AG09309 (cell line): ENCODE measurements at places on chromosomes 4 and X.

DNA sequence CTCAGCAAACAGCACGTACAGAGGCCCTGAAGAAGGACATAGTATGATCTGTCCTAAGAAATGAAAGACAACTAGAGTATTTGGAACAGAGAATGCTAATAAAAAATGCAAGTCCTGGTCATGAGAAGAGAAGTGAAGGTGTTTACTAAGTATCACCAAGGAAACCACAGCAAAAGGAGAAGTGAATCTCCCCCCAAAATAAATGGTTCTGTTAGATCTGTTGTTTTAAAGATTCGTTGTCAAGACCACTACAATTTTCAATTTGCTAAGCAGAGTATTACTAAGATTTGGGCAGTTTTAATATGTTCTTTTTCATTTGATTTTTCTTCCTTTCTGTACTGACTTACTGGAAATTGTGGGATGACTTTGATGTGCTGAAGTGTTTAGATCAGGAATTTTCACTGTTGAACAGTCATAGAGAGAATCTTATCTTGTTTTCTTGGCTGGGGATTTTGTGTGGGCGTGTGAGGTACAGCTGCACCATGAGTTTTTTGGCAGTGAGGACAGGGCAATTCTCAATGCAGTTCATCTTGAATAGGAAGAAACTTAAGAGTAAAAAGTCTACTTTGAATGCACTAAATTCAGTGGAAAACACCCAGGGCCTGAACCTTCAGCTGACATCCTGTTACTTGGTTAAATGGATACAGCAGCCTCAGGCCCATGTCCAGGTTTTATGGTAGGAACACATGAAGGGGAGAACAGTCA is 132.2 kb downstream of the STIM2 start:
- DNase-seq = peak; percentile 16

DNA sequence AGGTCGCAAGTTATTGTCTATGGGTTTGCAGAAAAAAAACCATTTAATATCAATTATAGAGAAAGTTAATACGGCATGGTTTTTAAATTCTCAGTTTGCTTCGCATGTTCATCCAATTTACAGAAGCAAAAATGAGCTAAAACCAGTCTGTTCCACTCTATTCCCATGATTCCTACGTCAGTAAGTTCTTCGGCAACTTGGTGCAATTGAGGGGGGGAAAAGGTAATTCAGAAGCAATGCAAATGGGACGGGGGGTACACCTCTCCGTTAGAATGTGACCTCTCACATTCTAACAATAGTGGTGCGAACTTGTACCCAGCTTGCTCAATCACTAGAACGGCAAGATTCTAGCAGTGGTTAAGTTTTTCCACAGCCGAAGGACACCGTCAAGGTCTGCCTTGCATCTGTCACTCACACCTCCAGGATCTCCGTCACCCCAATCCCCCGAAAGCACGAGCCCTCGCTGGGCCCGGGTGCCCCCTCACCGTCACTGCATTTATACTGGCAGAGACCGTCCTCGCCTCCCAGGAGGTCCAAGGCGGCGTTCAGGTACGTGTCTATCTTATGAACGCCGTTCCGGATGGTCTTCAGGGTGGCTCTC is 653 bp downstream of the PLA2G12A start:
- no peak for DNase-seq

DNA sequence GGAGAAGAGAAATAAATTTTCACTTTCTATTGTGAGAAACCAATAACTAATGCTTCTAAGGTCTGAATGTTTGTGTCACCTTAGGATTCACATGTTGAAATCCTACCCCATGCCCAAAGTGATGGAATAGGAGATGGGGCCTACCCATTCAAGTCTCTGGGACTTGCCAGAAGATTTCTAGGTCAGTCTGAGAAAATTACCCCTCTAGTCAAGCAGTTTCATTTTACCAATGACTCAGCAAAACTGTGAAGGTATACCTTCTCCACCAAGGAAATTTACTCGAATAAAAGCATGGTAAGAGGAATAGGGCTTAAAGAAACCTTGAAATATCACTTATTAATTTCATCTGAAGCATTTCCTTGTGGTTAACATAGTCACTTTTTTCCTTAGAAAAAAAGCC is 23.5 kb upstream of the PAPSS1 start:
- no peak for DNase-seq

DNA sequence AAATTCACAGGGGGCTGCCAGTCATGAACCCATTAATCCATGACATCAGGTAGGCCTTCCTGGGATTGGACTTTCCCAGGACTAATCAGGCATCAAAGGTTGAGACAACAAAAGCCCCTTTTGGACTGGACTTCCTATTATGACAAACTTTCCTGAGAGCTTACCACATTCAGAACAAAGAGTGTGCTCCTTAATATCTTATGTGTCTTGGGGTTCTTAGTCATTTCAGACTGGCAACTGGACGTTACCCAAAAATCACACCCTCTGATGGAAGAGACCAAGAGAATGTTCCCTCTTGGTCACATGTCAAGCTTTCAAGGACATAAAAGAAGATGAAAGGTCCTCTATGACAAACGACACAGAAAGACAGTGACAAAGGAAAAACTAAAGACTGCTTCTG is 31.6 kb upstream of the PPP1R2C start:
- no peak for DNase-seq

DNA sequence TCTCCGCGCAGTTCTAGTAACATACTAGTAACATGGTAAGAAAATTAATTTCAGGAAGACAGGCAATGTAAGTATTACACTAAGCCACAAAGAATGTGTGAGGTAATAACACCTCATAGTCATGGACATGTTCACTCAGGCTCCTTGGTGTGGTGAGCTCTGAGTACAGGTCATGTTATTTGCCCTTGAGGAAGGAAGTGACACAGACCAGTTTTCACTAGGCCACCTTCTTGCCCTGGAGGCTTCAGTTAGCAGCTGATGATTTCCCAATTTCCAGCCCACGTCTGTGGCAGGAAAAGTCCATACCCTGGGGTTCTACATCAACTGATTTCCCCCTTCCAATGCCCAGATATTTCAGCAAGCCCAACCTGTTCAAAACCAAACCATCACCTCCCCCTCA is 6.7 kb downstream of the APOO start:
- no peak for DNase-seq

GRCh38 chr4:8133897-8134563 is 24.6 kb downstream of the ABLIM2 start:
- DNase-seq = no peak

DNA sequence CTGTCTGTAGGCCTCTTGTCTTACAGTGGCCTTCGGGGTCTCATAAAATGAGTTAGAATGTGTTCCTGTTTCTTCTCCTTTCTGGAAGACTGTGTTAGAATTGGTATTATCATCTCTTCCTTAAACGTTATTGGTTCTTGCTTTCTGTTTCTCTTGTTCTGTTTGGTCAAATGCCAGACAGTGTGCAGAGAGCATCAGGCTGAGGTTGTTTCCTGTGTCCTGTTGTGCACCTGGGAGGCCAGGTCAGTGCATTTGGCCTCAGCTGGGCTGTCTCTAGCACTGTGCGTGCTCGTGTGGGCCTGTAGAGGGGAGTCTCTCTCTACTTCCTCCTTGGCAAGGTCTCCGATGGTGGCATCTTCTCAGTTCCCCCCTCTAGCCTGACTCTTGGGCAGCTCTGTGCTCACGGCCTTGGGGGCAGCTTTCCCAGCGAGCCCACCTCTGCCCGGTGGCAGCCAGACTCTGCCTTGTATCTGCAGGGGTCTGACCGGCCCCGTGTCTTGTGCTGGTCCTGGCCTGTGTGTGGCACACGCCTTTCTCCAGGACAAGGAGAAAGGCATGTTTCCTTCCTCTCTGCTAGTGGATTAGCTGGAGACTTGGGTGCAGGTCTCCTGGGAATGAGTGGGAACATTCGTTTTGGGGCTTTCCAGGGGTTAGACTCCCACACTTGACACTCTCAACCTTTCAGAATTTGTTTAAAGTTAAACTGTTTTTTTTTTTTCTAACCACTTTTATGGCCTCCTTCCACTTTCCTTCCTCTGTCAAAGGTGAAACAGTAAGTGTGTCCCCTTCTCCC is 62.3 kb downstream of the FAM193A start:
- DNase-seq = no peak

DNA sequence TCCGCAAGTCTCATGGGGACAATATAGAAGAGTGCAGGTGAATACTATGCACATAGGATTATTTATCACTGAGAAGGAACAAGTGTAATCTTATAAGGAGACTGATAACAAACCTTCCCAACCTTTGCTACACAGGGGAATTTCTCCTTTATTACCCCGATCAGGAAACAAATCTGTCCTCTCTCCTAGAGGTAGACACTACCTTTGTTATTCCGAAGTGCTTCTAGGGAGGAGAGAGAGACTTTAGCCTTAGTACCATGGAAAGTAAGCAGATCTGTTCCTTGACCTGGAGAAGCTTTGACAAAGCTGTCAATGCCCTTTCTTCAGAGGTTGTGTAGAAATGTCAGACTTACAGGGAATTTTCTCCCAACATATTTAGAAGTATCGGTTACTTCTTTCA is 475.5 kb downstream of the CCSER1 start:
- DNase-seq = no peak

DNA sequence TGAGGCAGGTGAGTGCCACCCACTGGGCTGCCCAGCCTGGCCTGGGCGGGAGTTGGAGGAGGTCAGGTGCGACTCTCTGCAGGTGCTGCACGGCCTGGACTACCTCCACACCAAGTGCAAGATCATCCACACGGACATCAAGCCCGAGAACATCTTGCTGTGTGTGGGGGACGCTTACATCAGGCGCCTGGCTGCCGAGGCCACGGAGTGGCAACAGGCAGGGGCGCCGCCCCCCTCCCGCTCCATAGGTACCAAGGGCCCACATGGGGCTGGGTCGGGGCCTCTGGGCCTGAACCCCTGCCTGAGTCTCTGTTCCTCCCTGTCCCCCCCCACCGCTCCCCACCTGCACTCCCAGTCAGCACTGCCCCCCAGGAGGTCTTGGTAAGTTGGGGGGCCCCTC is 2.0 kb downstream of the SRPK3 start:
- DNase-seq = no peak

DNA sequence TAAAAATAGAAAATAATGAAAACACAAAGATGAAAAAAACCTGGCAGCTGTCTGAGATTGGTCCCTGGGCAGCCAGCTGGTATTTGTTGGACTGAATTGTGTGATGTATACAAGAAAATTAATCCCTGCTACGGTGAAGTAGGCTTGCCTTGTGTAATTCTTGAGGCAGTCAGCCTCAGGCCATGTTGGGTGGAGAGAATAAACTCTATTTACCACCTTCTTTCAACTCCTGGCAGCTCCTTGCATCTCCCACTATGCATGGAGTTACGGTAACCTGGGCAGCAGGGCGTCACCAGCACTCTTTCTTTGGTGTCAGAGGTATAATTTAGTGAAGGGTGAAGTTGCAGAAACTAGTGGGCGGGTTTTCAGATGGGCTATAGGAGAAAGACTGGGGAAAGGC is 3.5 kb downstream of the SPIN2A start:
- no peak for DNase-seq

DNA sequence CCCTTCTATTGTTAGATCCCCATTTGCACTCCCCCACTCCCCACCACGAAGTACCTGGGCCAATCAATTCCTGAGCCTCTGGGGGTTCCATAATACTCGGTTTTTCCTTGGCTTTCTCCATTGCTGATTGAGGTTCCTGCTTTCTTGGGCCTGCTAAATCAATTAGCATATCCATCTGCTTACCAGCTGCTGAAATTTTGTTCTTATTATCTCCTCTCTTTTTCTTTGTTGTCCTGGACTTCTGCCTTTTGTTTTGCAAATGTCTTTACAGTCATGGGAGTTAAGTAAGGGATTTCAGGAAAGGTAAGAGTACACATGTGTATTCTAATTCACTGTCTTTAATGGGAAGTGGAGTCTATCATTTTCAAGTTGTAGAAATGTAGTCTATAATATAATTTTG is 222.2 kb downstream of the MID1 start:
- no peak for DNase-seq

DNA sequence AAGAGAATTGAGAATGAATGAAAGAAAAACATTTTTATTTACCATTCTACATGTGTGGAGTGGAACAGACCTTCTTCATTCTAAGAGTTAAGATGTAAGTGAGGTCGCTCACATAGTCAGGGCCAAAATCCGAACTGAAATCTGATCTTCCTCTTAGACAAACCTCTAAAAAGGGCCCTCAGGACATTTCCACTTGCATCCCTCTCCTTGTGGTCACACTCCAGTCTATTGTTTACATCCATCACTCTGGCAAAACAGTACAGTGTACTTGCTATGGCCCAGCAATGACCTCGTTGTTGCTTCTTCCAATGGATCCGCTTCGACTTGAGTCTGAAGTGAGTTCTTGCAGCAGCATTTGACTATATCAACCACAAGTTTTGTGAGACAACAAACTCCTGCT is 54.2 kb downstream of the MOSPD2 start:
- DNase-seq = no peak

DNA sequence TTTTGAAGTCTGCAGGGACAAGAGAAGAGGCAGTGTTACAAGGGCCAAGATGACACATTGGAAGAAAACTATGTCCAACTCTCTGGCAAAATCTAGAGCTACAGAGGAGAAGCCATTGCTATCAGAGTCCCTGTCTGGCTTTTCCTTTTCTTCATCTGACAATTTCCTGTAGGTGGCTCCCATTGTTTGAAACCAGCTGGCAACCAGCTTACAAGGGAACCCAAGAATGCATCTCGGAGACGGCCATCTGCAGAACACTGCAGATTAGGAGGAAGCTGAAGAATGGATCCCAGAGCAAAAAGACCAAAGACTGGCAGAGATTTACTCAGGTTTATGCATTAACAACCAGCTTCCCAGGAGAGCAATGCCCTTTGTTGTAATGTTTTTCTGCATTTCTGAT is 216.2 kb upstream of the CTSO start:
- DNase-seq = no peak

- DNase-seq = no peak
Observed at GRCh38 chr4:26729547-26729946, 131.1 kb upstream of the STIM2 start.

DNA sequence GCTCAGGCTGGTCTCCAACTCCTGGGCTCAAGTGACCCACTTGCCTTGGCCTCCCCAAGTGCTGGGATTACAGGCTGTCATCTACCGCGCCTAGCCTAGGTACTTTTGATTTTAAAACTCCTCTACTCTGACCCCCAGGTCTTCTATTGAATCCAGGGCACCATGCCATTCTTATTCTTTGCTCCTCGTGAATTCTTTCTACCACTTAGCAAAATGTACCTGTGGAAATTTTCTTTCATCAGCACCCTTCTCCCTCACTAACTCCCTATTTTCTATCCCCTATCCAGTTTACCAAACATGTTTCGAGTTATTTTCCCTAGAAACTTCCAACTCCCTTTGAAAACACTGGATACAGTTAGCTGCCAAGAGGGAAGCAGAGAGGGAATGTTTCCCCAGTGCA is 60.0 kb upstream of the RAPGEF2 start:
- no peak for DNase-seq

- no peak for DNase-seq
Observed at GRCh38 chr4:25330905-25331808, 18.6 kb downstream of the ZCCHC4 start.

- DNase-seq = no peak
Observed at GRCh38 chr4:120144634-120145033, 78.0 kb upstream of the MAD2L1 start.

DNA sequence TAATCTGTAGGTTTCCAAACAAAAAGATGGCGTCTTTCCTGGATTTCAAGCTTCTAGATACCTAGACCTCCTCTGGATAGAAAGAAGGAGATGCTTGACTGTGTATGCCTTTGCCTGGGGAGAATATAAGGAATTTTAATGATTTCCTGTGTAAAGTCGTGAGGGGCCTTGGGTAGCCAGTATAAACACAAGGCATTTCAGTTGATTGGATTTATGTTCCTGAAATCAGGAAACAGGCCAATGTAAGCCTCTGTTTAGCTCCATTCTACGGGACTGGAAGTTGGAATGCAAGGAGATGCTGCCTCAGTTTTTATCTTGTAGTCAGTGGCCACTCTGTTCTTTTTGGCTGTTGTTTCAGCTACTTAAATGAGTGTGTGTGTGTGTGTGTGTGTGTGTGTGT is 137.2 kb downstream of the GUCY2F start:
- no peak for DNase-seq
